ENCODE measurements at places on chromosomes 2 and 18.
A peak's percentile ranks its signal among the peaks of the same experiment; 100 is the strongest.

- no peaks in the 10 kb centered on the region for H3K4me1 ChIP-seq
- DNase-seq, result no peak
- H3K36me3 ChIP-seq, result no peaks in the 10 kb centered on the region
These were observed 1.5 kb upstream of the SCYGR1 start for GRCh38 chr2:227389231-227389630.

- H3K27me3 ChIP-seq, result no peaks in the 10 kb centered on the region
- H3K27ac ChIP-seq, result no peak overlapping the region
- H3K4me1 ChIP-seq, result no peaks in the 10 kb centered on the region
- no peak for DNase-seq
- H3K4me3 ChIP-seq, result no peak overlapping the region
These were observed 10.1 kb downstream of the GPR39 start for GRCh38 chr2:132426656-132427055.

- peaks cover 6% of the 10 kb centered on the region for H3K36me3 ChIP-seq
- H3K4me1 ChIP-seq, result no peaks in the 10 kb centered on the region
- DNase-seq, result no peak
- no peak overlapping the region for H3K4me3 ChIP-seq
These were observed 4.8 kb downstream of the SOX11 start for GRCh38 chr2:5696945-5697521.

DNA sequence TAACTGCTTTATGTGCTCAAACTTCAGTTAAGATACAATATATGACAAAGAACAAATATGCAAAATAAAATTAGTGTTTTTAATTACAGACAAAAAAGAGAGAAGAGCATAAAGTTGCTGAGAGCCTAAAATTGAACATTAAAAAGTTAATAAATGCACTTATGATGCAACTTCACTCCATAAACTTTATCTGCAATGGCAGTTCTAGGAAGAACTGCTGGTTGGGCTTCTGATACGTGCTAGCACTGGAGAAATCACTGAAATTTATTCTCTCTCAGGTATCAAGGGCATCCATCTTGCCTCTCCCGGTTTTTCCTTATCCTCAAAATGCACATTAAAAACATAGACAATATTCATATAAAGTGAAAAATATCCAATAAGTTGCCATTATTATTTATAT is 35.7 kb downstream of the MYO3B start:
- no peak for DNase-seq
- H3K27ac ChIP-seq, result no peak overlapping the region
- peaks cover 3% of the 10 kb centered on the region for H3K4me1 ChIP-seq
- peaks cover 3% of the 10 kb centered on the region for H3K36me3 ChIP-seq

DNA sequence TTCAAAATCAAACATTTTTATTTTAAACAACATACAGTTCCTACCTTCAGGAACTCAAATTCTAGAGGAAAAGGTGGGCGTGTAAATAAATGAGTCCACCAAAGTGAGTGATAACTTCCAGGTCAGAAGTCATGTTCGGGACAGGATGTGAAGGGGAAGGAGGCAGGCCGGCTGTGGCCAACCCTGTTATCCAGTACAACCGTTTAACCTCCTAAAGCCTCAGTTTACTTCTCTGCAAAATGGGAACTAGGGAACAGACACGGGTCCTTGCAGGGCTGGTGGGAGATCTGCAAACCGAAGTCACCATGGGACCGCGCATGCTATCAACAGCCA is 373 bp downstream of the EIPR1 start:
- peaks cover 54% of the 10 kb centered on the region for H3K4me1 ChIP-seq
- DNase-seq, result peak; percentile 55
- H3K4me3 ChIP-seq, result peak overlapping the region; percentile 98
- peaks cover 24% of the 10 kb centered on the region for H3K27me3 ChIP-seq
- H3K27ac ChIP-seq, result peak overlapping the region; percentile 98

DNA sequence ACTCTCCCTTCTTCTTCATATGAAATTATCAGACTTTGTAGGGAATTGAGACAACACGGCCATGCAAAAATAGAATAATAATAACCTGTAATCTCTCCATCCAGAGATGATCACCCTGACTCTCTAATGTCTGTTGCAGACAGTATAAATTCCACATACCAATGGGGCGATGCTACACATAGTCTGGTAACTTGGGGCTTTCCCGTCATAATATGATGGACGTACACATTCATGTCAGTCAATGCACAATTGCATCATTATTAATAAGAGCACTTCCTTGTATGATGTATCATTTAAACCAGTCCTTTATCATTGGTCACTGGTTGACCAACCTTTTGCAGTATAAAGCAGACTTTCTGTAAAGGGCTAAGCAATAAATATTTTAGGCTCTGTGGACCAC is 39.5 kb upstream of the SCLY start:
- DNase-seq, result no peak
- peaks cover 66% of the 10 kb centered on the region for H3K4me1 ChIP-seq
- no peak overlapping the region for H3K4me3 ChIP-seq
- H3K27me3 ChIP-seq, result no peaks in the 10 kb centered on the region
- no peak overlapping the region for H3K27ac ChIP-seq

DNA sequence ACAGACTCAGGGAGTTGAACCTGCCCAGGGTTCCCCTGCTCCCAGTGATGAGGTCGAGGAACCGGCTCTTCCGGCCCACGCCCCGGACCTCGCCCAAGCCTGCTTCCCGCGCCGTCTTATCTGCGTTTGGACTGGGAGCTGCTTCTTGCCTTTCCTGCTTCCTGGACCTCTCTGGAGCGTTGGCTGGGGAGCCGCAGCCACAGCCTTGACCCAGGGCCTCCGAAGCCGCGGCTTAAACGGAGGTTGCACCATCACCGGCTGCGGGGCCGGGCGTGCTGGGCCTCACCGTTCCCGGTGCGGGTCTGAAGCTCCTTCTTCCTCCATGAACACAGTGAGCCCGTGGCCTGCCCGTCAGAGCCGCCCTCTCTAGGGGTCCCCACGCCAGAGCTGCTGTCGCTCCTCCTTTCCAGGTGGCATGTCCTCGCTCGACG is 13.3 kb downstream of the NTSR2 start:
- H3K27me3 ChIP-seq, result no peaks in the 10 kb centered on the region
- H3K36me3 ChIP-seq, result no peaks in the 10 kb centered on the region
- no peak for DNase-seq
- no peaks in the 10 kb centered on the region for H3K4me1 ChIP-seq
- no peak overlapping the region for H3K27ac ChIP-seq

Measured in immature natural killer cell (primary cell).